CD4-positive, alpha-beta T cell treated with Interleukin-10 for 1 hour (primary cell): ENCODE measurements at places on chromosomes 1 and 21.

DNA sequence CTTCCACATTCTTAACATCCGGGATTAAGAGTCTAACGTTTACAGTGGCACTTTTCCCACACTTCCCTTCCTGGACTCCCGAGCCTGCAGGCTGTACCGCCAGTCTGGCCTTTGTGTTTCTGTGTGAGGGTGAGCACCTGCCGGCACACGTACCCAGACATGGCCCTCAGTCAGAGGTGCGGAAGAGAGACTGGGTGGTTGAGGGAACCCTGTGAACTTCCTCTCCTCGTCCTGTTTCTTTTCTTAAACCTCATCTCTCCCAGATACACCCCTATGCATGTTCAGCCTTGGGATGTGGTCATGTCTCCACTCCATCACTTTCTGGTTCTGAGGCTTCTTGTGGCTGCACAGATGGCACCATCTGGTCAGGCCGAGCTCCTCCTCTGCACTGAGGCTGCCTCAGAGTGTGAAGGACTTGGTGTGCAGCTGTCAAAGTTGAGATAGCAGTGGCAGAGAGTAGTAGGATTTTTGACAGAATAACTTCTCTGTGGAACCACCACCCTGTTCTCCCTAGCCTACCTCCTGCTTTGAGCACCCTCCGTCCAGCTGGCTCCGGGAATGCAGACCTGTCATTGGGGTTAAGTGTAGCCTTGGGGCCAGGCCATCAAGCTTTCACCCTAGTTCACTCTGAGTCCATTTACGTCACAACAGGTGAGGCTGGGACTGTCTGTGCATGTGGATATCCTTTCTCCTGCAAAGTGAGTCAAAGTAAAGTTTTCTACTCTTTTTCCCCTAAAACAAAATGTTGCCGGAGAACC is 31.4 kb downstream of the VASH2 start:
- no peak for DNase-seq

- DNase-seq, result peak; percentile 20
Observed at GRCh38 chr1:23369335-23370013, at the start of gene ZNF436. ZNF436 (minus strand) TSS chr1:23369836; CDS start chr1:23368005, 1,831 bp downstream.

- DNase-seq, result no peak
Observed at GRCh38 chr1:233554037-233554436, 59.9 kb upstream of the KCNK1 start.

DNA sequence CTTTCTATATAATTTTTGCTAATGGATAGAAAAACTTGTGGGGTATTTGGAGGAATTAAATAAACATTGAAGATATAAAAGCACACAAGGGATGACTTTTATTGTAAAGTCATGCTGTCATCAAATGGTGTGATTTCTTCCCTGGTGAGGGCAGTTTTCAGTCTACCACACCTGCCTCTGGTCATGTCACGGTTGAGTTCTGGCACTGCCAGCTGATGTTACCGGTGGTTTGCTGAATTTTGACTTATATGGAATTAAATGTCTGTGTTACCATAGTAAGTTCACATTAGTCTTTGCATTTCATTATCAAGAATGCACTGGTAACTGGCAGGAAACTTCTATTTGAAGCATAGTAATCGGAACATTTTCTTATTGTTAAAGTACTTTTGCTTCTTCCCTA is 13.4 kb downstream of the S1PR1 start:
- no peak for DNase-seq

DNA sequence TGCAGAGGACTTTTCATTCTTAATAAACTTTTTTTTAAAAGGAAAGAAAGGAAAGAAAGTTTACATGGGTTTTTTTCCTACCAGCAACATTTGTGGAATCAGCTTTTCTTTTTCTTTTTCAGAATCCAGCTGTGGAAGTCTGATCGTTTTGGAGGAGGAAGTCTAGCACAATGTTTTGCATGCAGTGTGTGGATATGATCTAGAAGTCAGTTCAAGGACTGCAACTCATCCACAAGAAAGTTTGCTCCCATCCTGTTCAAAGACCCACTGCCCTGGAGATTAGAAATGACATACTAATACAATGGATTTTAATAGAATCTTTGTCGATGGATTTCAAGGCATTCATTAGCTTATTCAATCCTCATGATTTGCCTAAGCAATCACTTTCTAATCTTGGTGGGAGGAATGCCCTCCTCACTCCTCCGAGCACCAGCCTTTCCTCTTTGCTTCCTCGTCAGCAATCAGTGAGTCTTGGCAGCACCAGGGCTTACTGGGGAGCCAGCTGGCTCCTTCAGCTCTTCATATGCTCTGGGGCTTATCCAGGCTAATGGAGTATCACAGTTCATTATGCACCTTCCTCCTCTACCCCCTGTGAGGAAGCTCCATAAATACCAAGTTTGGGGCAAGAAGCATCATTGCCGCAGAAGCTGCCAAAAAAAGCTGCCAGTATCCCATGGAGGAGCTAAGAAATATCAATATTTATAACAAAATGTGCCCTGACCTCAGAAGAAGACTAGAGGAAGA is 392.3 kb upstream of the PKN2 start:
- no peak for DNase-seq

GRCh38 chr1:207754974-207755700 is 3.3 kb downstream of the CD46 start:
- no peak for DNase-seq

DNA sequence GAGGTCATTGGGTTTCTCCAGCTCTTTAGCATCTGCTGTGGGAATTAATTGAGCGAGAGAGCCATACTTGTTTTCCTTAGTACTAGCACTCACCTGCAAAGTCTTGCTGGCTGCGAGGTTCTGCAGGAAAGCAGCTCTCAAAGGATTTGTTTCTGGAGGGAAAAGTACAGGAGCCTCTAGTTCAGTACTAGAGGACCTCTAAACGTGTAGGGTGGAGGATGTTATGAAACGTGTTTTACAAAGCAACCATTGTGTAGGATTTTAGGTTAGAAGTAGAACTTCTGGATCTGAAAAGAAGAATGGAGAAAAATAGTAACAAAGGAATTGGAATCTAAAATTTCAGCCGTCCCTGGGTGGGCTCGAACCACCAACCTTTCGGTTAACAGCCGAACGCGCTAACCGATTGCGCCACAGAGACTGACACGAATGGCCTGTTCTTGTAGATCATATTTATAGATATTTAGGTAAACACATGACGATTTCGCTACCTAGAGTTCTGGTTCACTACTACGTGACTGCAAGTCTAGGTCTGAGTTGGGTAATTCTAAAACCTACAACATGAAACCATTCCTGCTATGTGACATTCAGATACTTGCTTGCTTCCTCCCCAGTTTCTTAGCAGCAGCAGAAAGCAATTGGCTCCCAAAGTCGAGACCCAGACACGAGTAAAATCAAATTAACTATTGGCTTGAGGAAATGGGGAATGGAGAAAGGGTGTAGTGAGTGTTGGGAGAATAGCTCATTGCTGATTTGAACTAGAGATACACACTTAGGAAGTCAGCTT is 60.2 kb upstream of the CFAP126 start:
- peak; percentile 44 for DNase-seq

GRCh38 chr21:18499761-18500376 is 96.3 kb upstream of the TMPRSS15 start:
- DNase-seq, result peak; percentile 15

GRCh38 chr1:201206176-201206575 is 15.6 kb downstream of the IGFN1 start:
- DNase-seq, result no peak

GRCh38 chr1:33188572-33189275 is 6.9 kb upstream of the TRIM62 start:
- no peak for DNase-seq

DNA sequence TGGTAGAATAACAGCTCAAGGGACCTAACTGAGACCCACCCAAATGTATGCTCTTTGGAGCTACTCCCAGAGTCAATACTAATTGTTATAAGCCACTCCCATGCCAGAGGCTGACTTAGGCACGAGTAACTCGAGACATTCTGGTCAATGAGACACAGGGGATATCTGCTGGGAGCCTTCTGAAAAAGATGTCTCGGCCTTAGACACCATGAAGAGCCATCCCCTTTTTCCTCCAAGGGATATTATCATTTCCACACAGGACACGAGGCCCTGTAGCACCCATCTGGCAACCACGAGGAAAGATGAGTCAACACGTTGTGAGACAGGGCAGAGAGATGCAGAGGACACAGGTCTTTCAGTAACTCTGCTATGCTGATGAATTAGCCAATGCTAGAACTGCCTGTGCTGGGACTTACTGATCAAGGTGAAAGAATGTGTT is 30.7 kb downstream of the ITPKB start:
- DNase-seq, result no peak

GRCh38 chr1:55313903-55314302 is 98.7 kb upstream of the USP24 start:
- DNase-seq, result no peak

GRCh38 chr1:193537266-193538002 is 351.0 kb upstream of the B3GALT2 start:
- DNase-seq, result peak; percentile 69

- DNase-seq, result no peak
Observed at GRCh38 chr1:231507476-231508355, 20.8 kb upstream of the TSNAX start.

DNA sequence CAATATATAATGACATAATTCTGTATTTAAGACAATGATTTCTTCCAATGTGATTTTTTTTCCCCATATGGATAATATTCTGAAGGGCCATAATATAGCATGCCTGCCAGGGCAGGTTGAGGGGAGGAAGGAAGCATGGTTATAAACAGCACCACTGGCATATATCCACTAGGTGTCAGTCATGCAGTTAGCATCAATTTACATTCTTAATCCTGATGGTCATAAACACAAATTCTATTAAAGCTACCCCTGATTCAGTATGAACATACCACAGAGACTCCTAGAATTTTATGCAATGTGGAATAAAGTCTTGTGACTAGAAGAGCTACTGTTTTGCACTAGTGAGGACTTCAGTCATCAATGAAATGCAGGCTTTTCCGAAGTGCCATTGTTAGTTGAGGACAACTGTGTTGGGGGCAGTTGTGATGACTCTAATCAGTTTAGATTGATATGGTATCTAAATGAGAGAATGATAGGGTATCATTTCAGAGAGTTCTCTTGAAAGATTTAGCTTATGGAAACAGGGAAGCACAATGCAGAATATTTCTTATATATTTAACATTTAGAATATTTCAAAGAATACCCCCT is 342.7 kb upstream of the NR5A2 start:
- DNase-seq, result peak; percentile 42

DNA sequence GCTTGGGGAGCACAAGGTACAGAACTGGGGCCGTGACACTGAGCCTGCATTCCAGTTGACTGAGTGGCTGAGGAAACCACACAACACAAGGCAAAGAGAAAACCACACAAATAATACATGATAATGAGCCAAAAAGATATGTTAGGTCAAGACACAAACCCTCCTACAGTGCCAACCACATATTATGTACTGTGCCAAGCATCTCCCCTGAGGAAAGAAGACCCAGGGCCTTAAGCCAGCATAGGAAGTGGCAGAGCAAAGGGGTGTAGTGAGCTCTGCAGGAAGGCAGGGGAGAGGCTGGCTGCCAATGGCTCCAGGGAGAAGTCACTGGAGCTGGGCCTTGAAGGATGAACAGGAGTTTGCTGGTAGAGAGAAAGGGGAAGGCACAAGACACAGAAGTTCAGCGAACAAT is 28.2 kb downstream of the CTNNBIP1 start:
- no peak for DNase-seq
